Suprapubic skin (tissue), 4 donors: ENCODE measurements at places on chromosomes 7 and 10. TPM values are rescaled to one million over a fixed set of nuclear protein-coding genes. Genes with fewer than 3 reads are reported as not detected.
A peak's percentile ranks its signal among the peaks of the same experiment; 100 is the strongest.

GRCh38 chr7:93036807-93037206 is 81.0 kb downstream of the SAMD9 start:
- DNase-seq: no peak
- H3K4me1 ChIP-seq: no peaks in the 10 kb centered on the region
- H3K4me3 ChIP-seq: no peak overlapping the region
- H3K27ac ChIP-seq: no peak overlapping the region

- no peaks in the 10 kb centered on the region for H3K36me3 ChIP-seq
- no peaks in the 10 kb centered on the region for H3K4me1 ChIP-seq
- no peak overlapping the region for H3K4me3 ChIP-seq
- no peak for DNase-seq
These were observed 102.0 kb downstream of the VIPR2 start for GRCh38 chr7:159042581-159043101.

GRCh38 chr7:118757066-118757465 is 532.6 kb downstream of the ANKRD7 start:
- no peak overlapping the region for H3K27ac ChIP-seq
- H3K4me3 ChIP-seq: no peak overlapping the region
- H3K36me3 ChIP-seq: no peaks in the 10 kb centered on the region
- H3K4me1 ChIP-seq: peaks cover 33% of the 10 kb centered on the region
- DNase-seq: no peak
- H3K27me3 ChIP-seq: no peaks in the 10 kb centered on the region

- peaks cover 9% of the 10 kb centered on the region for H3K4me1 ChIP-seq
- H3K4me3 ChIP-seq: no peak overlapping the region
These were observed 84.0 kb downstream of the KAT6B start for GRCh38 chr10:74910241-74910975.

DNA sequence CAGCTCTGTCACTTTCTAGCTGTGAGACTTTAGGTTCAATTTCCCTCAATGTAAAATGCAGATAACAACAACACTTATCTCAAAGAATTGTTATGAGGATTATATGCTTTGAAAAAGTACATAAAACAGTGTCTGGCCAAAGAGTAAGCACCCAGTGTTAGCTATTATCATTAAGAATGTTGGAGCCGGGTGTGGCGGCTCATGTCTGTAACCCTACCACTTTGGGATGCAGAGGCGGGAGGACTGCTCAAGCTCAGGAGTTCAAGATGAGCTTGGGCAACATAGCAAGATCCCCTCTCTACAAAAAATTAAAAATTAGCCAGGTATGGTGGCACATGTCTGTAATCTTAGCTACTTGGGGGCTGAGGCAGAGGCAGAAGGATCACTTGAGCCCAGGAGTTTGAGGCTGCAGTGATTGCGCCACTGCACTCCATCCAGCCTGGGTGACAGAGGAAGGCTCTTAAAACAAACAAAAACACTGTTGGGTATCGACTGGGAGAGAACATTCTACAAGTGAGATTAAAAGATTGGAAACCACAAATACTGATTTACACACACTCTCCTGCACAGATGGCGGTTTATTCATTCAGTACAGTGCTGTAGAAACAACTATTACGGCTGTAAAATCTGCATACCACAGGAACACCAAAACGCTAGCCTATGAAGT is 107.3 kb downstream of the PROSER2 start:
- H3K4me1 ChIP-seq: no peaks in the 10 kb centered on the region
- H3K27ac ChIP-seq: no peak overlapping the region
- H3K36me3 ChIP-seq: peaks cover 84% of the 10 kb centered on the region
- no peaks in the 10 kb centered on the region for H3K27me3 ChIP-seq

Gene DGKI
- 2.1 TPM for total RNA-seq

Gene GPER1
- 2.6 TPM for total RNA-seq

- H3K27me3 ChIP-seq: no peaks in the 10 kb centered on the region
- no peak overlapping the region for H3K27ac ChIP-seq
- no peaks in the 10 kb centered on the region for H3K36me3 ChIP-seq
- no peaks in the 10 kb centered on the region for H3K4me1 ChIP-seq
- no peak for DNase-seq
These were observed 710.0 kb downstream of the LRMDA start for GRCh38 chr10:76141376-76141775.

Gene EBF3
- 1.4 TPM for total RNA-seq

Gene TMEM130
- not detected for total RNA-seq

GRCh38 chr7:64636386-64636785 is 29.5 kb upstream of the ZNF107 start:
- no peaks in the 10 kb centered on the region for H3K27me3 ChIP-seq
- DNase-seq: no peak
- no peaks in the 10 kb centered on the region for H3K4me1 ChIP-seq
- no peaks in the 10 kb centered on the region for H3K36me3 ChIP-seq

- no peaks in the 10 kb centered on the region for H3K36me3 ChIP-seq
- H3K4me1 ChIP-seq: peaks cover 29% of the 10 kb centered on the region
- peak overlapping the region; percentile 5 for H3K4me3 ChIP-seq
- H3K27ac ChIP-seq: peak overlapping the region; percentile 83
These were observed 220.6 kb downstream of the ARHGAP12 start for GRCh38 chr10:31708046-31708445.

Gene MSS51
- total RNA-seq: 1.9 TPM

GRCh38 chr7:36084485-36085091 is 68.5 kb upstream of the EEPD1 start:
- no peak for DNase-seq
- H3K36me3 ChIP-seq: no peaks in the 10 kb centered on the region
- H3K4me1 ChIP-seq: peaks cover 4% of the 10 kb centered on the region
- no peaks in the 10 kb centered on the region for H3K27me3 ChIP-seq
- no peak overlapping the region for H3K4me3 ChIP-seq

DNA sequence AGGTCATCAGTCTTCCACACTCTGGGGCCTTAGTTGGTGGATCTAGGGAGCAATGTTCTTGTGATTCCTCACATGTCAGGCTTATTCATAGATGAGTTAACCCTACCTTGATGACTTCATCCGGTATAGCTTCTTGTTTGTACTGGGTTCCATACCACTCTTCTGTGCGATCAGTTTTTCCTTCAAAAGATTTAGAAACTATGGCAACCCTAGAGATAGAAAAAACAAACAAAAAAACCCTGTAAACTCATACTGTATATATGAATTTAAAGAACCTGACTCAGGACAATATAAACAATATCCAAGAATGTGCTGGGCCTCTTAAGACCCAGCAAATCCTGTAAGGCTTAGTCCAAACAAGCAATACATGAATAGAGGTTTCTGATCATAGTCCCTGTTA is 83.5 kb downstream of the IDE start:
- H3K36me3 ChIP-seq: peaks cover 68% of the 10 kb centered on the region
- H3K4me1 ChIP-seq: no peaks in the 10 kb centered on the region
- H3K4me3 ChIP-seq: no peak overlapping the region

Gene NUTM2E
- total RNA-seq: not detected

GRCh38 chr10:73503037-73503436 is 7.2 kb upstream of the PPP3CB start:
- no peak for DNase-seq
- no peak overlapping the region for H3K4me3 ChIP-seq
- peaks cover 61% of the 10 kb centered on the region for H3K36me3 ChIP-seq
- no peak overlapping the region for H3K27ac ChIP-seq
- no peaks in the 10 kb centered on the region for H3K4me1 ChIP-seq
- no peaks in the 10 kb centered on the region for H3K27me3 ChIP-seq

Gene PAPSS2
- 5.6 TPM for total RNA-seq

DNA sequence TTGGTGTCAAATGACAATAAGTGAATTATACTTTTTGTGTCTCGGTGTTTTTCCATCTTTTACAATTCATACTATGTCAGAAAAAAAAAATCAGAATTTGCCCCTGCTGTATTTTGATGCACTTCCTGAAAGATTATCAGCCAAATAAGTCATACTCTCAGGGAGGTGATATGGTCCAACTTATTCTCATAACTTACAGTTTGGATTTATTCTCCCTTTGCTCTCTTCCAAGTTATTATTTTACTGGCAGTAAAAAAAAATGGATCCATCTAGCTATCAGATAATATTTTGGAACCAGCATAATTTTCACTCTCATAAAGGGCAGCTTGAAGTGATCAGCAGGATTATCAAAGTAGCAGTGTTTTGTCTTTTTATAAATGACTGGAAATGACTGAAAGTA is 337.1 kb downstream of the BMPER start:
- H3K4me3 ChIP-seq: no peak overlapping the region
- H3K27me3 ChIP-seq: no peaks in the 10 kb centered on the region
- H3K4me1 ChIP-seq: no peaks in the 10 kb centered on the region
- DNase-seq: no peak

DNA sequence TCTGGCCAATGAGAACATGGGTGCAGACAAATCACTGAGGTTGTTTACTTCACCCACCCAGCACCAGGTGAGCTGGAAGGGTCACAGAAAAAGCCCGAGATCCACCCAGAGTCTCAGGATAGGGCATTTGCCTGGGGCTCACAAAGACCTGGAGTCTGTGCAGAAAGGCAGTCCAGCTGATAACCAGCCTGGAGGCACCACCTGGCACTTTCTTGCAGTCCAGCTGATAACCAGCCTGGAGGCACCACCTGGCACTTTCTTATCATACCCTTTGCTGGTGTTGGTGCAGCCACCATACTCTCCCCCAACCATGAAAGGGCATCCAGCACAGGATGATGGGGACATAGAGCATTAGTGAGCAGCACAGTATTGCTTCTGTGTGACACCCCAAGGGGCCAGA is 104.1 kb downstream of the PPP1R3C start:
- no peaks in the 10 kb centered on the region for H3K4me1 ChIP-seq
- H3K27ac ChIP-seq: no peak overlapping the region
- H3K27me3 ChIP-seq: no peaks in the 10 kb centered on the region
- DNase-seq: no peak
- no peaks in the 10 kb centered on the region for H3K36me3 ChIP-seq

GRCh38 chr10:120530699-120531098 is 73.7 kb downstream of the PLPP4 start:
- no peaks in the 10 kb centered on the region for H3K27me3 ChIP-seq
- no peak overlapping the region for H3K4me3 ChIP-seq
- H3K4me1 ChIP-seq: no peaks in the 10 kb centered on the region
- no peaks in the 10 kb centered on the region for H3K36me3 ChIP-seq
- H3K27ac ChIP-seq: no peak overlapping the region
- no peak for DNase-seq

GRCh38 chr7:152523916-152524315 is 88.1 kb upstream of the KMT2C start:
- H3K36me3 ChIP-seq: no peaks in the 10 kb centered on the region
- H3K27me3 ChIP-seq: no peaks in the 10 kb centered on the region
- H3K27ac ChIP-seq: no peak overlapping the region
- peaks cover 20% of the 10 kb centered on the region for H3K4me1 ChIP-seq
- DNase-seq: no peak

Gene BBS9
- total RNA-seq: 16.4 TPM

Gene CALU
- total RNA-seq: 32.4 TPM

Gene NRCAM
- 3.1 TPM for total RNA-seq

GRCh38 chr10:110612629-110613028 is 31.5 kb upstream of the RBM20 start:
- no peak overlapping the region for H3K4me3 ChIP-seq
- H3K27me3 ChIP-seq: no peaks in the 10 kb centered on the region
- H3K36me3 ChIP-seq: no peaks in the 10 kb centered on the region
- peaks cover 3% of the 10 kb centered on the region for H3K4me1 ChIP-seq

Gene TMEM176B
- 14.5 TPM for total RNA-seq

GRCh38 chr10:72736176-72736827 is 44.4 kb downstream of the MCU start:
- peaks cover 26% of the 10 kb centered on the region for H3K4me1 ChIP-seq
- H3K27ac ChIP-seq: no peak overlapping the region
- no peak for DNase-seq
- H3K27me3 ChIP-seq: no peaks in the 10 kb centered on the region
- H3K36me3 ChIP-seq: no peaks in the 10 kb centered on the region

Gene TMEM213
- 18.1 TPM for total RNA-seq

- H3K4me1 ChIP-seq: no peaks in the 10 kb centered on the region
- H3K27me3 ChIP-seq: no peaks in the 10 kb centered on the region
- H3K36me3 ChIP-seq: no peaks in the 10 kb centered on the region
- H3K4me3 ChIP-seq: no peak overlapping the region
These were observed 152.4 kb upstream of the SMIM30 start for GRCh38 chr7:113270790-113271189.

DNA sequence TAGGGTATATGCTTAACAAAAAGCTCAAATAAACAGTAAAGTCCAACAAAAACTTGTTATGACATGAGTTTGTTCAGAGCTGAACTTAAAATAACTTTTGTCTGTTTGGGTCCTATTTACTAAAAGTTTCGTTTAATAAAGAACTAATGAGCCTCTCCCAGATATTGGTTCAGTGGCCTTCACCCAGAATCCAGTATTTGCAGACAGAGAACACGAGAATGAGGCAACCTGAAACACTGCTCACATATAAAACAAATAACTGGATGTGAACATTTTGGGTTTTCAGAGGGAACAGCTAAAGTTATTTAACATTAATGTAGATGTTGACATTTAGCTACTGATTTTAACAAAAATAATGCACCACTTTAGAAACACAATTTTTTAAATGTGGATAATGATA is 98.3 kb downstream of the RNF133 start:
- no peak for DNase-seq
- no peak overlapping the region for H3K27ac ChIP-seq
- H3K4me3 ChIP-seq: no peak overlapping the region
- H3K36me3 ChIP-seq: no peaks in the 10 kb centered on the region
- H3K27me3 ChIP-seq: no peaks in the 10 kb centered on the region
- peaks cover 4% of the 10 kb centered on the region for H3K4me1 ChIP-seq

- H3K4me1 ChIP-seq: peaks cover 9% of the 10 kb centered on the region
- no peak overlapping the region for H3K4me3 ChIP-seq
- H3K27ac ChIP-seq: no peak overlapping the region
- H3K27me3 ChIP-seq: no peaks in the 10 kb centered on the region
- DNase-seq: no peak
These were observed 138.3 kb upstream of the FGFR2 start for GRCh38 chr10:121736315-121737130.

DNA sequence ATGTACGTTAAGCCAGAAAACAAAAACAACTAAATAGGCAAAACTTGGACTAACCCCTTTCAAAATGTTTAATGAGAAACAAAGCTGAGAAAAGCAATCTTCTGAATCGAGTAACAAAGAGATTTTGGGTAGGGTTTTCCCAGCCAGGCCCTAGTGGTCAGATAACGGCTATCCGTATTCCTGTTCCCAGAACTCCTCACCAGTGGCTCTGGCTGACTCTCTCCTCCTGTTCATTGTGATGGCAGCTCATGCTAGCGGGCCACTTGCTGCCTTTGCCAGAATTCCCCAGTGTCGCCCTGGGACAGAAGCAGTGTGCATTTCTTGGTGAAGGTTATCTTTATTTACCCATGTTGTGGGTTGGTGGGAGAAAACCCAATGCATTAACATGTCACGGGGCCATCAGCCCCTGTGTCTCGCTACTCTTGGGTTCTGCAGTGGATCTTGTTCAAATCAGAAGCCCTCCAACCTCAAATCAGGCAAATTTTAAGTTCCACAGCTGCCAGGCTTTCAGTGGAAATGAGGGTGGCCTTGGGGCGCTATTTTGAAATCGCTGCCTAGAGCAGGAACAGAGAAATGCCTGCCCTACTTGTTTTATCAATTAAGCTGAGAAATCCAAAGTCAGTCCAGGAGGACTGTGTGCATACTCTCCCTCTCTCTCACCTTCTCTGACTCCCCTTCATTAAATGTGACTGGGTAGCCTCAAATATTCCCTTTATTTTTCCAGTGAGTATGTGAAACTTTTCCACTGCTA is 164.5 kb upstream of the NPVF start:
- H3K27ac ChIP-seq: no peak overlapping the region
- H3K4me1 ChIP-seq: peaks cover 2% of the 10 kb centered on the region
- no peaks in the 10 kb centered on the region for H3K27me3 ChIP-seq
- no peak overlapping the region for H3K4me3 ChIP-seq
- no peaks in the 10 kb centered on the region for H3K36me3 ChIP-seq

GRCh38 chr10:124721330-124722045 is 22.7 kb downstream of the FAM53B start:
- H3K27ac ChIP-seq: peak overlapping the region; percentile 79
- H3K36me3 ChIP-seq: no peaks in the 10 kb centered on the region
- peaks cover 95% of the 10 kb centered on the region for H3K4me1 ChIP-seq

Gene SAP25
- 3.8 TPM for total RNA-seq
